ENCODE measurements at places on chromosomes 1 and 21.

DNA sequence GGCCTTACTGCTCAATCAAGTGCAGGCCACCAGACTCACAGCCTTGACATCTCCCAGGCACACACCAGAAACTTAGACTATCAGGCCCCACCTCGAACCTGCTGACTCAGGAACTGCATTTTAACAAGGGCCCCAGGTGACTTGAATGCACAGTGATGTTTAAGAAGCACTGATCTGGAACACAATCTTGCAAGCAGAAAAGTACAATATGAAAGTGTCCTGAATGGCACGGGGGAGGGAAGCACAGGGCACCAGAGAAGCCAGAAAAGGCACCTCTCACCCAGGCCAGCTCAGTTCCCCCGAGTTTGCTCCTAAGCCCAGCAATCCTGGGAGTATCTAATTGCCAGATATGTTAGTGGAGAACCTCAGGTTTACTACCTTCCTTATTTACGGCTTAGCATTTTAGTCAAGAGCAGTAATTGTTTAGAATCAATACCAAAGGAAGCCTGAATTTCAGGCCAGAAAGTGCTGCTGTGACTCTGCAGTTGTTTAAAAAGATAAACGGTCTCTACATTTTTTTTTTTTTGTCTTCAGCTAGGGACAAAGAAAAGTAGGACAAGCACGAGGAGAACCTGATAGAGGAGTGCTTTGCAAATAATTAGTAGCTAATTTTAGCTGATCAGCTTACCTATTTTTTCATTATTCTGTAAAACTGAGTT lies 50.9 kb upstream of the CDC42BPA start:
- no peak for DNase-seq

GRCh38 chr1:82371844-82372498 lies 571.2 kb downstream of the ADGRL2 start:
- DNase-seq: no peak

GRCh38 chr1:57411262-57411661 lies 12.6 kb downstream of the DAB1 start:
- DNase-seq: no peak

DNA sequence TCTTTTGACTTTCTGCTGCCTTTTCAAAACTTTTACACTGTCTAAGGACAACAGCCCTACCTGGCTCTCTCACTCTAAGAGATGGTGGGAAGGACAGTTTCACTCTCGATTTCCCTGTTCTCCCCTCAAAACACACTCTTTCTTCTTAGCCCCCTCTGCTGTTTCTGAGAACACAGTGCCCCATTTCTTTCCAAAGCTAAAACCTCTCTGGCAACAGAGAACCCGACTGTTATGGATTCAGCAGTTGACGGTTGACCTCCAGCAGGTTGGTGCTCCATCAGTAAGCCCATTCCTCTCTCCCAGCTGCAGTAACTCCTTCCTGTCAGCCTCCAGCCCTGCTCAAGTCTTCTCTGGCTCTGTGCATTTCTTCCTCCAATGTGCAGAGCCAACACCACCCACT lies 88.2 kb upstream of the ABCD3 start:
- DNase-seq: no peak

DNA sequence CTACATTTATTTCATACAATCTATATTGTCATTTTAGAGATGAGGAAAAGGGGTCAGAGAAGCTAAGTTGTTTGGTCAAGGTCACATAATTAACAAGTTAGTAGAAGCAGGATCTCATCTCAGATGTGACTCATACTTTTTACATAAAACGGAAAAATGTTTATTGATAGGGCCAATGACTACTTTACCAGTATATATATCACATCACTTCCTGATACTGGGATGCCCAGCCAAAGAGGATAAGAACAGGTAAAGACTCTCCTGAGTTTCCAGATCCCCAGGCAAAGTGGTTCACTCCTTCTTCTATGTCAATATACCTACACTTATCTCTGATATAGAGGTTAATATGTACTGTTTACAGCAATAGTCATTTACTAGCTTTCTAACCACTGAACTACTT lies 21.0 kb downstream of the YIPF1 start:
- DNase-seq: no peak

DNA sequence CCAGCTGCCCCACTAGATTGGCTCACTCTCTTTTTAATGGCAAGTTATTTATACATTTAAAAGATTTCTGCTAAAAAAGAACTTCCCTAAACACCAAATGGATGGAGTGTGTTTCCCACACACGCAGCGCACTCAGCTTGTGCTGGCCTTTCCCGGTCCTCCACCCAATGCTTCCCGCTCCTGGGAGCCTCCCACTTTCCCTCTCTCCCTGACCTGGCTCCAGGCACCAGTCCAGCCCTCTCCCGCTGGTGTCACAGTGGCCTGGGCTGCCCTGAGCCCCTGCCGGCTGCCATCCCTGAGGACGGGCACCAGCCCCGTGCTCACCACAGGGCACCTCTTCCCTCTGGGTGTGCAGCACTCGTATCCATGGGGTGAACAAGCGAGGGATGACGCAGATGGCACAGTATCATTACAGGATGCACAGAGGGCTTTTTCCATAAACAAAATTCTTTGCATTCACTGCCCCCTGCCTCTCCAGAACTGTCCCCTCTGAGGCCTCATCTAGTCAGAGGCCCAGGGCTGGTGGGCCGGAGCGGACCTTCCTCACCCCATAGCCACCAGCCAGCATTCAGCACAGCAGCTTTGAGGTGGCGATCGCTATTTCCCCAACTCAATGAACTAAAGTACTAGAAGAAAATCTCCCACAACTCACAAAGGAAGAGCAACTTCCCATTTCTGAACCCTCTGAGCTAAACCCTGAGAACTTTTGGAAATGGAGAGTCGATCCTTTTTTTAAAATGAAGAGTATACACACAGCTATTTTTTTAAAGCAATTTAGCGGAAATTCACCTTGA lies 68.5 kb downstream of the SLC37A1 start:
- DNase-seq: no peak

GRCh38 chr1:6638226-6638625 lies 13.6 kb downstream of the THAP3 start:
- no peak for DNase-seq

DNA sequence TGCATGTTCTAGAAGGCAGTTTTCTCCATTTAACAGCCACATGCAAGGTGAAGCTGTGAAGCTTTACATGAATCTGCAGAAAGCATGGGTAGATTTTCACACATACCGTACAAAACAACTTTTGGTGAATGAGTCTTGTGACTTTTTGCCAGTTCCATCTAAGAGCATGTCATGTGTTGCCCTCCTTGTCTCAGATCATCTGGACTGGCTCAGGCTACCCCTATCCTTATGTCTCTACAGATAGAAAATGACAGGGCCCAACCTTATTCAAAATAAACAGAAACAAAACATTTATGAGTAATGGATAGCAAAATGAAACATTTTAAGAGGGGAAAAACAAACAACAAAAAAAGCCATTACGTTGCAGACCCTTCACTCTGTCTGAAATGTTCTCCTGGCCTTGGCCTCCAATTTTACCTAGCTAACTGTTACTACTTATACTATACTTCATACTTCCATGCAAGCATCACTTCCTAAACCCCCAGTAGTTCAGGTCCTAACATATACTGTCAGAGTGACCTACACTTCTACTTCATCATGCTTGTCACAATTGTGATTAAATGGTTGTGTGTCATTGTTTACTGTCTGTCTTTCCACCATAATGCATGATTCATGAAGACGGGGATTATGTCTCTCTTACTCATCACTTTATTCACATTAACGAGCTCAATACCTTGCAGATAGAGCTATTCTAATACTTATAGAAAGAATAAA lies 39.0 kb downstream of the LRRC8C start:
- DNase-seq: no peak

- DNase-seq: no peak
Measured at GRCh38 chr1:159970932-159971342, 16.9 kb upstream of the SLAMF9 start.

DNA sequence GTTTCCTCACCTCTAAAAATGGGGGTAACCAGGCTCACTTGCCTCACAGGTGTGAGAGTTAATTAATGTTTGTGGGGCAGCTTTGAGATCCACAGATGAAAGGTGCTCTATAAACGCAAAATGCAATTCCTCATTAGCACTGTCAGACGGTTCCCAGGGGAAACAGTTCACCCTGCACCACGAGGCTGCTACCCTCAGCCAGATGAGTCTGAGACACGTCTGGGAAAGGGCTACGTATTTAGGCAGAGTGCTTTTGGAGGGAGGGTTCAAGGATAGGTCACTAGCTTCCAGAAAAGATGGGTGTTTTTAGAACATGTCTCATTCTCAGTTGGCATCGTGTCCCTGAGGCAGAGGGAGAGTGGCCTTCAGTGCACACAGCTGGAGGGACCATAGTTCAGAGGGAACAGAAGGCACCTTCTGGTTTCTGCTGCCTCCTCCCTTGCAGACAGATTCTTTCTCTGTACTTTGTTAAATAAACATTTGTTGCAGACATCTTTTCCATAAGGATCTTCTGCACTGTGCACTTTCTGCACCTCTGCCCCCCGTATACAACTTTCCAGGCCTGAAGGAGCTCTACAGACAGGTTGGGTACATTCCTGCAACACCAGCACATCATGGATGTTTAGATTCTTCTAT lies 139.9 kb downstream of the CLIC6 start:
- no peak for DNase-seq

DNA sequence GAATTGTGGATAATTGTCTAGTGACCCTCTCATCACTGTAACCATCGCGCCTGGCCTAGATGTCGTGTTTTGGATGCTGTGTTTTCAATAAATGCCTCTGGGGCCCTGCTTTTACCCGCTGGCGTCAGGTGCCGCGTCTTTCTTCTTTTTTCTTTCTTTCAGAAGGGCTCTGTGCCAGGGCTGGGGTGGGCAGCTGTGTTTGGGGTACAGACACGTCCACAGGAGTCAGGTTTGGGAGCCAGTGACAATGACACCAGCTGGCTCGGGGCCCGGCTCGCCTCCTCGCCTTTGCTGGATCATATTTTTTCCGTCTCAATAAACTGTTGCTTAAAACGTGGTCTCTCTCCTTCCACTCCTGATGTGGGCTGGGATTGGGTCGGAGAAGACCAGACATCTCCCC lies 16.1 kb downstream of the TMEM201 start:
- DNase-seq: no peak

Measured in CD8-positive, alpha-beta memory T cell (primary cell).